ENCODE measurements at places on chromosomes 12 and 14.
A peak's percentile ranks its signal among the peaks of the same experiment; 100 is the strongest.

- DNase-seq = no peak
Measured at GRCh38 chr12:52217223-52217622, 15.8 kb upstream of the KRT7 start.

DNA sequence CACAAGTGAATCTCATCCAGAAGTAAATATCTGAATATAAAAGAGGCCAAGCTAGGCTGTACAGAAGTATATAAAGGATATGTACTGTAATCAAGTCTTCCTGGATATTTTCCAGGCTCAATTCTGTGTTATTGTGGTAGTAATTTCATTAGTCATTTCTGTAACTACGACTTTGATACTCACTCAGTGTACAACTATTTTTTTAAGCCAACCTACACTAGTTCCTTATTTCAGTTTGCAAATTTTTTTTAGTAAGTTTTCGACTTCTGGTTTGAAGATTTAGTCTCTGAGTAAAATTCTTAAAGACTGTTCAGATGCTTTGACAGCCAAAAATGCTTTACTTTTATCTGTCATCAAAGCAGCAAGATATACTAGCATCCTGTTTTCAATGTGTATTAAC lies 130.8 kb downstream of the CAPZA3 start:
- DNase-seq = no peak

DNA sequence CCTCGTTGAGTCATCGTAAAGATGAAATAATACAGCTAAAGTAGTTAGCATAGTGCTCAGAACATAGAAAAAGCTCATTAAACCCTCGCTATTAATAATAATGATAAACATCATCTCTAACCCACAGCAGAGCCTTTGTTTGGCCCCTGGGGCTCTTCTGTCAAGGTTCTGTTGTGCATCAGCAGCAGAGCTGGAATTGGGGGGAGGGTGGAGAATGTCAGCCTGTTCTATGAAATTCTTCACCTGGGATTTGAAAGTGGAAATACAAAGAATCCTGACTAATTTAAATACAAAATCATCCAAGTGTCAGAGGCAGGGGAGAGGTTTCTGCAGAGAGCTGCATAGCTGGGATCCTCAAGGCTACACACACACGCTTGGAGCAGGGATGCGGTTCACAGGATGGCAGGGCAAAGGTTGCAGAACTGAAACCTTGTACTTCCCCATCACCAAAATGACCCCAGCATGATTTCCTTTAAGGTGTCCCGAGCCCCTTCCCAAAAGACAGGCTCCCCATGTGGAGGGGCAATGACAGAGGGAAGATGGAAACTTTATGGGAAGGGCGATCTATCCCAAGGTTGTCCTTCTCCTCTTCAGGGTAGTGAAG lies 71.8 kb downstream of the DAD1 start:
- no peak for DNase-seq

DNA sequence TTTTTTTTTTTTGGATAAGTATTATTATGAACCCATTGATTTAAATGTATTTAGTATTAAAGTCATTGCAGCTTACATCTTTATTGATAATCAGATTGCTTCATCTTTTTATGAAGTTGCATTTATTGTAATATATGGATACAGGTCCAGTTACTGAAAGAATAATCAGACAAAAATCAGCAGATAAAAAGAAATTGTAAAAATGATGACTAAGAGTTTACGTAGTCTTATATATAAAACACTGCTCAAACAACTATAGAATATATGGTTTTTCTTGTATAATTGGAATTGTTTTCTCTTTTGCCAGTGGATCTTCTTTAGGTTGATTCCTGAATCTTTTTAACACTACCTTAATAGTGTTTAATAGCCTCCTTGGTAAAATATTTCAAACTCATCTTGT lies 378.3 kb downstream of the DUSP6 start:
- no peak for DNase-seq

- DNase-seq = no peak
Measured at GRCh38 chr14:95679148-95679815, 6.9 kb upstream of the TCL1B start.

- no peak for DNase-seq
Measured at GRCh38 chr14:37622231-37622923, 26.9 kb downstream of the TTC6 start.

GRCh38 chr12:109671502-109671901 lies 42.1 kb upstream of the FAM222A start:
- DNase-seq = no peak

DNA sequence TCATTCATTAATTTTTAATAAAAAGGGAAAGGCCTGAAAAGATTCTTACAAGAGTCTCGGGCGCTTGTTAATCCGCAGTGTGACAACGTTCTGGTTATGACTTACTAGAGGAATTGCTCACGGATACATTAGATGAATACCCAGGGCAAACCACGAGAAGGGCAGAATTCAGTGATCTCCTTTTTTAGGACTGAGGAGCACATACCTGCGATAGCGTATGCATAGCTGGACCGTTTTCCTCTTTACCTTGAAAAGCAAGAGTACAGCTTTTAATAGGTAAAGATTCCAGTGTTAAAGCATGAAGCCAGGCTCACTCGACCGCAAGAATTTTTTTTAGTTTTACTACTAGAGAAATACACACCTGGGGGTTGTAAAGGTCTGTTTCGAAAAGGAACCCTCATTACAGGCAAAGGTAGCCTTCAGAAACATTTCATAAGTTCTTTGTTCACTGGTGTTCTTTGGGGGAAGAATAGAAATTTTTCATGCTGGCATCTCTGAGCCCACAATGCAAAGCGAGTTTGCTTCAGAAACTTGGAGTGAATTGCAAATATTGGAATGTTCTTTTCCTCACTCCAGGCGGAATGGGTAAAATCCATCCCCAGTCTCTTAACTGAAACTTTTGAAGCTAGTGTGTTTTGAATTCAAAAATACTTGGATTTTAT lies 953 bp downstream of the MAPK1IP1L start:
- no peak for DNase-seq

DNA sequence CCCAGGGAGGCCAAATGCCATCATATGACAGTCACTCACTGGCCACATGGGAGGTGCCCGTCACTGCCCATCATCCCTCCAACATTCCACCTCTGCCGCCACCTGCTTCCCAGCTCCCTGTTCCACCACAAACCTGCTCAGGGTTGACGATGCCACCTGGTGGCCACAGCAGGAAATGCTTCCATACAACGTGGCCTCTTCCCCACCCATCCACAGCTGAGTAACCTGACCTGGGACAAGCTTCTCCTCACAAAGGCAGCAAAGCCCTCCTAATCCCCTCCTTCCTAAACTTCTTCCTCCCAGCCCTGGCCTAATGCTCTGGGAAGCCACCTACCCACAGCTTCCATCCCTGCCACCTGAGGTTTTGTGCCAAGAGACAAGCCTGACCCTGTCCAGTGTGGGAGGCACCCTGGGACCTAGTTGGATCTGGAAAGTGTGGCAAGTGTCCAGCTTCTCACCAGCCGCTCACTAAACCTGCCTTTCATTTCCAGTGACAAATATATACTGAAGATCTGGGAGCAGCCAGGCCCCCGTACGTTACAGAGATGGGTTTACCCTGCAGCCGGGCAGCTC lies 4.3 kb downstream of the DEGS2 start:
- DNase-seq = no peak

DNA sequence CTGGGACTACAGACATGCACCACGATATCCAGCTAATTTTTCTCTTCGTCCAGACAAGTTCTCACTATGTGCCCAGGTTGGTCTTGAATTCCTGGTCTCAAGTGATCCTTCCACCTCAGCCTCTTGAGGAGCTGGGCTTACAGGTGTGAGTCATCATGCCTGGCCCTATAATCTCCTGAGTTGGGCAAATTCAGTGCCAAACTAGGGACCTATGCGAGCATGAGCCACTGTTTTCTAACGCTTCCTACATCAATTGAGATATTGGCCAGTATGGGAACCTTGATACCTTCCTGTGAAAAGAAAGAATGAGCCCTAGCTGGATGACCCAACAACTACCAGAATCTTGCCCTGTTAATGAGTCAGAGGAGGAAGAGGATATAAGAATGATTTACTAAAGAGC lies 585.2 kb downstream of the C12orf50 start:
- no peak for DNase-seq

- no peak for DNase-seq
Measured at GRCh38 chr14:76640923-76641395, 120.3 kb upstream of the VASH1 start.

GRCh38 chr14:36070031-36070719 lies 106.3 kb downstream of the PTCSC3 start:
- DNase-seq = no peak

DNA sequence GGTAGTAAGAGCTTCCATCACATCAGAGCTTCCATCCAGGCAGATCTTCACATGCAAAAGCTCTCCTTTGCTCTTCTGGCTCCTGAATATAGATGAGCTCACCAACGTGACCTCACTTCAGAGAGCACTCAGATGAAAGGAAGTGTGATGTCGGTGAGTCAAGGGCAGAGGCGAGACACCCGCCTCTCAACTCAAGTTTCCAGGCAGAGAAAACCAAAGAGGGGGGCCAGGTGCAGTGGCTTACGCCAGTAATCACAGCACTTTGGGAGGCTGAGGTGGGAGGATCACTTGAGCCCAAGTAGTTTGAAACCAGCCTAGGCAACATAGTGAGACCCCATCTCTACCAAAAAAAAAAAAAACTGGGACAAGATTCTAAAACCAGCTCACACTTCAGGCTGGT lies 126.9 kb downstream of the DUSP6 start:
- peak; percentile 20 for DNase-seq

DNA sequence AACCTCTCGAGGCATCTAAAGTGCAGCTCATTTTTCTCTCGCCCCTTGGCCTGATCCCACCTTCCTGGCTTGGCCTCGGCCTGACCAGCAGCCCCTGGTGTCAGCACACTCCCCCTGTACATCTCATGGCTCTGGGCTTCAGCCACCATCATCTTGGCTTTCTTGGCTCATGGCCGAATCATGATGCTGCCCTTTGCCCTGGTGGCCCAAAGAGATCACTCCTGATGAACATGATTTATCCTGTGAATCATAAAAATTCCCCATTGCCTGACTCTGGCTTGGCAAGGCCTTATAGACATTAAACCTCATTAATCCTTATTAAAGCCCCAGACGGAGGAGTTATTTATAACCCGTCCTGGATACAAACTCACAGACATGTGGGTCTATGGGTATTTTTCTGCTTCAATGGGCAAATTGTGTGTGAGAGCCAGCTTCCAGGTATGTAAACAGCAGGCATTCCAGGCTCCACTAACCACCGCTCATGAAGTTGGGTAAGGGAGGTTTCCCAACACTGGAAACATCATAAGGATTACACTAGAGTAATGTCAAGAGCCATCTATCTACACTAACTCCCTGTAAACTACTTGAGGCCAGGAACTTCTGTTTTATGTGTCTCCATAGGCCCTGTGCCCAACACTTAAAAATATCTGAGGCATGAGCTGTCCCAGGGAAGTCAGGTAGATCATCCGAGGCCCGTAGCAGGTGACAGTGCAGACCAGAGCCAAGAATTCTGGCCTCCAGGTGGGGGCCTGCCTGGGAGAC lies 171.2 kb downstream of the TTC8 start:
- no peak for DNase-seq

GRCh38 chr12:113230315-113231234 lies 9.3 kb downstream of the TPCN1 start:
- DNase-seq = no peak

DNA sequence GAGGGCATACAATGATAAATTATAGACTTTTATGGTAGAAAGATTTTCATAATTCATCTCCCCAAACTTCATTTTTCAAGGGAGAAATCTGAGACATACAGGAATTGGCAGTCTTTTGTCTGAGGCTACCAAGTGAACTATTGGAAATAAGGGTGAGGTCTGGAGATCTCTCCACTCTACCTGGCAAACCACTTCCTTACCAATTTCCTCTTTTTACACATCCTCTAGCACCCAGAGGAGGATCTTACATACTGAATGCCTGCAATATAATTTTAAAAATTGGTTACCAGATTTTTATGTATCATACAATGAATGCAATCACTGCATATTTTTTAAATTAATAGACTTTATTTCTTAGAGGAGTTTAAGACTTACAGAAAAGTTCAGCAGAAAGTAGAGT lies 6.6 kb downstream of the PDE6H start:
- no peak for DNase-seq

DNA sequence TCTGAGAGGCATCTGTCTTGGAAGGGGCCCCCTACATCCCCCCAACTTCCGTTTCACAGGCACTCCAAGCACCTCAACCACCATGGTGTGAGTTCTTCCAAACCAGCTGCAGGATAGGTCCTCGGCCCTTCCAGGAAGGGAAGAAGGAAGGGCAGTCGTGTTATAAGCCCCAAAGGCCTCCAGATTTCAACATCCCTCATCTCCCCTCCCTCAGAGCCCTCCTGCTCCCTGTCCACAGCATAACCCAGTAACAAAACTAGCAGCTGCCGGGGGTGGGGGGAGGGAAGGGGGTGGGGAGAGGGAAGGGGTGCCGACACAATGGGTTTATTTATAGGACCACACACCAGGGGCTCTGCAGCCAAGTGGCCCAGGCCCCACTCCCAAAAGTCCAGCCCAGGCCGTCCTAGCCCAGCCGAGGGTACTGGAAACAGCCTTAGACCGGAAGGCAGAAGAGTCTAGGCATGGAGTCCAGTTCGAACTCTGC lies 18.3 kb downstream of the NCKAP5L start:
- no peak for DNase-seq

DNA sequence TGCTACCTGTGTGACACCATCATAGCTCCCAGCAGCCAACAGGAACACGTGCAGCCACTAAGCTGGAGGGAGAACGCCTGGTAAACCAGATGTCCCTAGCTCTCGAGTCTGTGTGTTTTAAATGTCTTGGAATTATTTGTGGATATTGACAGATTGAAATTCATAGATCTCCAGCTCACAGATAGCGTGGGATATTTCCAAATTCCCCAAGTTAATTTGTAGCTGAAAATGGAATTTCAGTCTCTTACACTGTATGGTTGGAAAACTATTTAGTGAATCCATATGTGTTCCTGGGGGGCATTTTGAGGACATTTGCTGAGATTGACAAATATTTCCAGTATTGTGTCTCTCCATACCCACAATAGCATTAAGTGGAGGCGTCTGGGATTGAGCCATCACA lies 618.6 kb upstream of the TMEM132C start:
- no peak for DNase-seq

DNA sequence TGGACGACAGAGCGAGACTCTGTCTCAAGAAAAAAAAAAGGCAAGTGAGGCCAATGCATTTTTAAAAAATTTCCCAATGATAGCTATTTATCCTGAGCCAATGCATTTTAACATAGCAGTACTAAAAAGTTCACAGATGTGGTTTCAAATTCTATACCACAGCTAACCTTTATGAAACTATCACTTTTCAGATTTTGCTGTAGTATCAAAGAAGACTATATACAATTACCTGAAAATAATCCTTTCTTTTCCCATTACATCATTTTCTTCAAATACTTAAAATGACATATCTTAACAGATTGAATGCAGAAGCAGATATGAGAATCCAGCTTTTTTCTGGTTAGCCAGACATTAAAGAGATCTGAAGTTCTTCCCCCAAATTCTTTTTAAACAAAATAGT lies 13.2 kb downstream of the ATF7 start:
- DNase-seq = no peak

Data from central memory CD8-positive, alpha-beta T cell (primary cell).